ENCODE measurements at places on chromosomes 13 and 19.

DNA sequence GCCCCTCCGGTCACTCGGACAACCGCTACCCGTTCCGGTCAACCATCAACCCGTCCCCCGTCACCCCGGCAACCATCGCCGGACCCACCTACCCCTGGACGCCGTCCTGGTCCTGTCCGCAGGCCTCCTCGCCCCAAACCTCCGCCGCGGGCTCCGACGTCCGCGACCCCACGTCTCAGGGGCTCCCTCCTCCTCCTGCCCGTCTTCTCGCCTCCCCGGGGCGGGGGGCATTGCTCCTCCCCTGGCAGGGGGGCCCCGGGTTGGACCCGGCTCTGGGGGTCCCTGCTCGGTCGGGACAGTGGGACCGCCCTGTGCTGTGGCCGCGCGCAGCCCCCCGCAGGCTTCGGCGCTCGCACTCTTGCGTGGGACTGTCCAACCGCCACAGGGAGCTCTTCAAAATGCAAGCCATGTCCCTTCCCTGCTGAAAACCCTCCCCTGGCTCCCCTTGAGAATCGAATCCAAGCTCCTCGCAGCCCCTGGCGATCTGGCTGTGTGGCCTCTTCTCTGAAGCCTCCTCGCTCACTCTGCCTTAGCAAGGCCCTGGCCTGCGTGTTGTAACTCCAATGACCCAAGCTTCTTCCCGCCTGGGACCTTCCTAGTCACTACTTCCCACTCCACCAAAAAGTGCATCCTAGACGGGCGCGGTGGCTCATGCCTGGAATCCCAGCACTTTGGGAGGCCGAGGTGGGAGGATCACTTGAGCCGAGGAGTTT lies 8.4 kb downstream of the EPHX3 start:
- DNase-seq = no peak

GRCh38 chr19:51508059-51508733 lies 6.6 kb upstream of the SIGLEC12 start:
- no peak for DNase-seq

DNA sequence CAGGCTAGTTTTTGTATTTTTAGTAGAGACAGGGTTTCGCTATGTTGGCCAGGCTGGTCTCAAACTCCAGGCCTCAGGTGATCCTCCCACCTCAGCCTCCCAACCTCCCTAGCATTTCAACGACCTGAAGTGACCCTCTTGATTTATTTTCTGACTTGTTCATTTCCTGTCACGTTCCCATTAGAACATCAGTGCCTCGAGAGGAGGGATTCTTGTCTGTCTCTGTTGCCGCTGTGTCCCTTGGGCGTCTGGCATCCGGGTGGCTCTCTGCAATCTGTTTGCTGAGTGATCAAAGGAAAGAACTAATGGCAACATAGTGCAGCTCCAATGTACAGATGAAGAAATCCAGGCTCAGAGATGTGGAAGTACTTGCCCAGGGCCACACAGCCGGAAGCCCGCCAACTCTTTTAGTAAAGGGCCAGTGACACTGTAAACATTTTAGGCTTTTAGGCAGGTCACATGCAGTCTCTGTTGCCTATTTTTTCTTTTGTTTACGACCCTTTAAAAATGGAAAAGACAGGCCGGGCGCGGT lies 47.5 kb downstream of the NFIC start:
- no peak for DNase-seq

- DNase-seq = no peak
Measured at GRCh38 chr19:53365899-53366493, 491 bp downstream of the ZNF525 start.

GRCh38 chr13:108795841-108796240 lies 166.4 kb downstream of the MYO16 start:
- no peak for DNase-seq

GRCh38 chr13:29909975-29910674 lies 59.7 kb upstream of the UBL3 start:
- no peak for DNase-seq

DNA sequence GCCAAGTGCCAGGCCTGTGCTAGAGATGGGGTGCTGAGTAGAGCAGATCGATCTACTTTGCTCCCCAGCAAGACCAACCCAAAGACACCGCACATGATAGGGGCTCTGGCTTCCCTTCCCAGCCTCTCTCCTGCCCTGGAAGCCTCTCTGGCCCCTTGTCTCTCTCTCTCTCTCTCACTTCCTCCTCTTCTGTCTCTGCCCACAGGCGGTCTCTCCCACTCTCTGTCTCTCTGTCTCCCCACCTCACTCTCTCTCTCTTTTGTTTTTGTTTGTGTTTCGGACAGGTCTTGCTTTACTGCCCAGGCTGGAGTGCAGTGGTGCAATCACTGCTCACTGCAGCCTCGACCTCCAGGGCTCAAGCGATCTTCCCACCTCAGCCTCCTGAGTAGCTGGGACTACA lies 1.3 kb downstream of the SELENOV start:
- peak; percentile 23 for DNase-seq

DNA sequence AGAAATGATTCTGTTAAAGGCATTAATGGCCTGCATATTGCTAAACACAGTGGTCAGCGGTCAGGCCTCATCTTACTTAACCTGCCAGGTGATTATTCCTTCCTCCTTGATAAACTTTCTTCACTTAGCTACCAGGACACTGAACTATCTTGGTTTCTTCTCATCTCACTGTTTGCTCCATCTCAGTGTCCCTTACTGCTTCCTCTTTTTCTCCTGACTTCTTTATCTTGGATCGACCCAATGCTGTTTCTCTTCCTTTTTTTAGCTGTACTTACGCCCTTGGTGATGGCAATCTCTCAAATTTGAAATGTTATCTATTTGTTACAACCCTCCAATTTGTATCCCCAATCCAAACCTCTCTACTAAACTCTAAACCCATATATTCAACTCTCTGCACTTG lies 7.8 kb upstream of the CLC start:
- DNase-seq = no peak

DNA sequence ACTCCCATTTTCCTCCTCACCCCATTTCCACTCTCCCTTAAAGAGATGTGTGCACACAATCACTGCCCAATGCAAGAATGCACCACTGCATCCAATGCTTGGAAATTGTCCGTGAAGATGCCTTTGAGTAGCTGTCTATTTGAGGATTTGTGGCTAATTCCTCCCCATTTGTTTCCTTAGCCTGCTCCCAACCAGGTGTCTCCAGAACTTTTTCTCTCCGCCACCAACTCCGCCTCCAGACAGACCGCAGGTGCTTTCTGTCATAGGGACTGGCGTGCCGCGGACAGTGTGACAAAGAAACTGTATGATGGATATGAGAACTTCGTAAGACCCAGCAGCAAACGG lies 461 bp upstream of the TM9SF2 start:
- DNase-seq = no peak

- DNase-seq = no peak
Measured at GRCh38 chr13:99905814-99906213, 65.8 kb downstream of the ZIC5 start.

DNA sequence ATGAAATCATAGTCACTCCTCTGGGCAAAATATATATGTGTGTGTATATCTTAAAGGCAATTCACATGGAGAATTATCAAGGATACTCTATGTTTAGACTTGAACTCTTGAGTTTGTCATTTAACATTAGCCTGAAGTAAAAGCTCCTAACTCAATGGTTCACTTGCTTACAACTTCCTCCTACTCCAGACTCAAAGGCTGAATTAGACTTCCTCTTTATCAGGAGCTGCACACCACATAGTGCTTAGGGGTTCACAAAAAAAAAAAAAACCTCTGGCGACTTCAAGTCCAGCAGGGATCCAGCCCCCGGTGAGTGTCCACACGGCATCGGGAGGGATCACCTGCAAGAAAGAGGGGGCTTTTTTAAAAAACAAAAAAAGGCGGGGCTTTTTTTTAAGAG lies 68.2 kb upstream of the LSM14A start:
- no peak for DNase-seq

DNA sequence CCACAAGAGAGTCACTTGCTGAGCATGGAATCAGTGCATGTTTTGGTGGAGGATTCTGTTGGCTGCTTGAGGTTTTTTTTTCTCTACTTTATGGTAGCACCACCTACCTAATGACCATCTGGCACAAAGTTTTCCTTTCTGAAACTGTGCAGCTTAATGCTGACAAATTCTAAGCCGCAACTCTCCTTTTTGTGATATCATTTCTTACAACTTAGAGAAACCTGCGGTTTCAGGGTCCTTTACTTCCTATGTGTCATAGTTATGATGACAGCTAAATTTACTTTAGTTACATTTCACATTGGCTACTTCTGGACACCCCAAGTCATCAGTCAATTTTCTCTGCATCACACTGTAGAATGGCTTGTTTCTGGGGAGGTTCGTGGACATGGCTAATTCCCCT lies 115.4 kb upstream of the TMTC4 start:
- peak; percentile 41 for DNase-seq

GRCh38 chr13:33312150-33312860 lies 26.8 kb upstream of the STARD13 start:
- DNase-seq = no peak

DNA sequence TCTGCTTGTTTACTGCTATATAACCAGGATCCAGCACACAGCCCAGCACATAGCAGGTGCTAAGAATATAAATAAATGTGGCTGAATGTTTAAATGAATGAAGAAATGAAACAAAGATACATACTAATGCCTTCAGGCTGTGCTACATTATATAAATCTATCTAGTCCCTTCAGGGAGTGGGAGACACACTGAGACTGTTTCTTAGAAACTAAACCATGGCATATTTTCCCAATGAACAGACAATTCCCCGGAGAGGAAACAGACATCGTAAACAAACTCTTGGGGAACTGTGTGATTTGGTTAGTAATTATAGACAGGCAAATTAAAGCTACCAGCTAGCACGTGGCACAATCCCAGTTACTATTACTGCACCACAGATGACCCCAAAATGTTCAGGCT lies 9.7 kb upstream of the FEM1A start:
- DNase-seq = no peak

DNA sequence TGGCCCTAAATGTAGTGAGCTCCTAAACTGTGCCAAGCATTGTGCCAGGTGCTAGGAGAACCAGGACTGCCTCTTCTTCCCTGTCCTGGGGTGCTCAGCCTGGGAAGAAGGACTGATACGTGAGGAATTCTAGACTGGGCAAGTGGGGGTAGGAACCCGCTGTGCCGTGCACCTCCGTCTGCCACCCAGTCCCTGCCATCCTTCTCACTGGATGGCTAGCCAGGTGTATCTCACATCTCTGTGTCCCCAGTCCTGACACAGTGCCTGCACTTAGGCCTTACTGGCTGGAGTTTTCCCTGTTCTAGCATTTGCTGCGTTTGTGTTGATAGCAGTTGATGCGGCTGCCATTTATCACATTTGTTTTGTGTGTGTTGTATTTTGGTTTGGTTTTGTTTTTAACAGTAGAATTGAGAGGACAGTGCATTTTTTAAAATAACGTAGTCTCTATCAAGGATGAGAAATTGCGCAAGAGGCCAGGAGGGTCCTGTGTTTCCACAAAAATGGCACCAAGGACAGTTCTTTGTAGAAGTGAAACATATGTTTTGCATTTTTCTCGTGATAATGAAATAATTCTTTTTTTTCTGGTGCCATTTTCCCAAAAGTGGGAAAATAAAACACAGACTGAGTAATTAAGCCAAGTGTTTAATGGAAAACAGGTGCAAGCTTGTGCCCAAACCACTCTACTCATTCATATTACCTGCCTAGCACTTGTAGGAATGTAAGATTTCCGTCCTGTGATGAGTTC lies 4.7 kb upstream of the GPR183 start:
- no peak for DNase-seq

- DNase-seq = no peak
Measured at GRCh38 chr19:32890326-32890725, 20.8 kb upstream of the SLC7A9 start.

DNA sequence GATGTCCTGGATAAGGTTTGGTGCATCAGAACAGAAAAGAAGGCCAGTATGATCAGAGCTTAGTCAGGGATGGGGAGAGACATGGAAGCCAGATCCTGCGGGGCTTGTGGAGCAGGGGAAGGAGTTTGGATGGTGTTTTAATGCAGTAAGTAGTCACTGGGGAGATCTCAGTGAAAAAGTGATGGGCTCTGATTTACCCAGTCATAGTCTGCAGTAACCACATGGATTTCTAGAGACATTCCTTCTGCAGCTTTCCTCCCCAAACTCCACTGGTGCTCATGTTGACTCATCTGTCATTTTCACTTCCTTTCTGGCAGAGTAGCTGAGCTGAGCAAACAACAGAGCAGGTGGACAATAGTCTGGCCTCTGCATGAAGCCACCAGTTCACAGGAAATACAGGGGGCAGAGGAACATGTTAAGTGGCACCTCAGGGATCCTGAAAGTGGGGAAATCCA lies 144.1 kb downstream of the DPF1 start:
- peak; percentile 71 for DNase-seq

DNA sequence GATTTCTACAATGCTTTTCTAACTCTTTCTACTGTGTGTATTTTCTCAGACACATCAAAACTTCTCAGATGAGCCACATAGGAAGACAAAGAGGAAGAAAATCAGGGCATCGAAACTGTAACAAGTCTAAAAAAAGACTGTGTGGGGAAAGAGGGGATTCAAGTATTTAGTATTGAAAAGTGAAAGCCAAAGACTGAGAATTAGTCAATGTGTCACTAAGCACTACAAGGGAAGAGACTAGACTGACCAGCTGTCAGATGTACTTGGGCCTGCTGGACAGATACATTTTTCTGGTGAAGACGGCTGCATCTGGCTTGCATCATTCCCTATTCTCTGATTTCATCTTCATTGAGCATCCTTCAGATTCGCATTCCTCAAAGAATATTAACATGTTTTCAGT lies 25.4 kb downstream of the COMMD6 start:
- peak; percentile 43 for DNase-seq

DNA sequence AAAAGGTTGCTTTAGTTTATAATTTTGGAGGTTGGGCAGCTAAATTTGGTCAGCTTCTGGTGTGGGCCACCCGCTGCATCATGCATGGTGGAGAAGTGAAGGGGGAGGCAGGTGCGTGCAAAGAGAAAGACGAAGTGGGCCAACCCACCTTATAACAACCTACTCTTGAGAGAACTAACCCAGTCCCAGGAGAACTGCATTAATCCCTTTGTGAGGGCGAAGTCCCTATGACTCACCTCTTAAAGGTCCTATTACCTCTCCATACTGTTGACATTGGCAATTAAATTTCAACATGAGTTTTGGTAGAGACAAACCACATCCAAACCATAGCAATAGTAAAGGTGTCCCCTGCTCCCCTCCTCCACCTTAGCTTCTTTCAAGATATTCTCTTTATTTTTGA lies 7.7 kb upstream of the FGF9 start:
- no peak for DNase-seq

DNA sequence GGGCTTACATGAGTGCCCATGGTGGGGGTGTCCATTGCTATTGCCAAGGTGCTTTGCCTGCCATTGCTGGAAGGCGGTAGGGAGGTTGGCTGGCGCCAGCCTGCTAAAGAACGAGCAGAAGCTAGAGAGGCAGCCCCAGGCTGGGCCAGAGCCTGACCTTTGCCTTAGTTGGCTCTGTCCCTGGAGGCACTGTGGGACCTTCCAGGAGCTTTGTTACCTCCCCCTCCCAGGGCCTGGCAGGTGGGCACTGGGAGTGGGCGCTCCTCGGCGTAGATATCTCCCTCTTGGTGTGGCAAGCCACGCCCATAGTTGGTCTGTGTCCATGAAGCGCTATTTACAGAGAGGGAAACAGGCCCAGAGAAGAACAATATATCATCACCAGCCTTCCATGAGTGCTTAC lies 2.3 kb upstream of the SLC25A42 start:
- DNase-seq = no peak

- DNase-seq = no peak
Measured at GRCh38 chr19:55305983-55306562, 19.1 kb downstream of the TMEM150B start.

Measured in GM06990 (cell line).